ENCODE measurements at places on chromosomes 12 and 14. TPM values are rescaled to one million over a fixed set of nuclear protein-coding genes. Genes with fewer than 3 reads are reported as not detected.

PTPRR gene
- polyA plus RNA-seq, result 0.72 TPM

ACVR1B gene
- 15.2 TPM for polyA plus RNA-seq

SLC2A14 gene
- polyA plus RNA-seq, result not detected

TMEM121 gene
- polyA plus RNA-seq, result 2.3 TPM

KRT77 gene
- not detected for polyA plus RNA-seq

PAPLN gene
- polyA plus RNA-seq, result 6.0 TPM

HOXC10 gene
- not detected for polyA plus RNA-seq

ATL1 gene
- polyA plus RNA-seq, result 1.4 TPM

DCN gene
- 764 TPM for polyA plus RNA-seq

AMDHD1 gene
- 0.50 TPM for polyA plus RNA-seq

PAH gene
- polyA plus RNA-seq, result not detected

HPD gene
- polyA plus RNA-seq, result 2.0 TPM

PPM1H gene
- polyA plus RNA-seq, result 1.0 TPM

DENND5B gene
- 9.6 TPM for polyA plus RNA-seq

SPRING1 gene
- polyA plus RNA-seq, result 7.5 TPM

GLT8D2 gene
- 9.9 TPM for polyA plus RNA-seq

PTPRQ gene
- polyA plus RNA-seq, result 0.52 TPM

TEX22 gene
- polyA plus RNA-seq, result 0.05 TPM

Measured in right cardiac atrium (tissue), 5 donors.